ENCODE measurements at places on chromosomes 2 and 18. TPM values are rescaled to one million over a fixed set of nuclear protein-coding genes. Genes with fewer than 3 reads are reported as not detected.
A peak's percentile ranks its signal among the peaks of the same experiment; 100 is the strongest.

Gene CFC1
- total RNA-seq, result 0.22 TPM

Gene CDH20
- total RNA-seq, result not detected

Gene TMEM163
- total RNA-seq, result 0.66 TPM

Gene ANKRD36C
- total RNA-seq, result 8.2 TPM

Gene NTSR2
- not detected for total RNA-seq

- no peaks in the 10 kb centered on the region for H3K36me3 ChIP-seq
- H3K27ac ChIP-seq, result no peak overlapping the region
- H3K27me3 ChIP-seq, result no peaks in the 10 kb centered on the region
- no peaks in the 10 kb centered on the region for H3K4me1 ChIP-seq
These were observed 39.8 kb downstream of the TSHZ1 start for GRCh38 chr18:75250471-75250821.

DNA sequence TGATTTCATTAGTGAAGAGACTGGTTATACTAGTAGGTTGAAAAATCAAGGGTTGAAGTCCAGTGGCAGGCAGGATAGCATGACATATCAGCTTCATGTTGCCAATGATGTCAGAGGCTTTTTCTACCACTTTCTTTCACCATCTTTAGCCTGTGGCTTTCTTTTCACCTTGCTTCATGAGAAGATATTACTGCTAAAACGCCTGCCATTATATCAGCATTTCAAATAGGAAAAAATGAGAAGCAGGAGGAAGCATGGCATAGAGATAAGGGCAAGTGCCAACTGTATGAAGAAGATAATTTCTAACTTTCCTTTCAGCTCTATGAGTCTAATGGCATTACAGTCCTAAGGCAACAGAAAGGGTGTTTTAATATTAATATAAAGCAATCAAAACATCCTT is 270.2 kb upstream of the SYT4 start:
- H3K4me1 ChIP-seq, result no peaks in the 10 kb centered on the region
- H3K27me3 ChIP-seq, result no peaks in the 10 kb centered on the region
- no peak overlapping the region for H3K4me3 ChIP-seq
- no peak overlapping the region for H3K27ac ChIP-seq
- peaks cover 13% of the 10 kb centered on the region for H3K36me3 ChIP-seq

GRCh38 chr2:137964066-137964858 is at the start of gene HNMT:
Gene HNMT, plus strand, starts transcription at chr2:137964473. Its CDS starts 19 bp downstream, at chr2:137964492.
- H3K4me3 ChIP-seq, result peak within 1 kb of the TSS; percentile 75
- peak within 1 kb of the TSS; percentile 43 for H3K27ac ChIP-seq
- H3K27me3 ChIP-seq, result no peaks in the 10 kb centered on the region
- peaks cover 7% of the 10 kb centered on the region for H3K4me1 ChIP-seq
- no peaks in the 10 kb centered on the region for H3K36me3 ChIP-seq
- DNase-seq, result peak; percentile 52

DNA sequence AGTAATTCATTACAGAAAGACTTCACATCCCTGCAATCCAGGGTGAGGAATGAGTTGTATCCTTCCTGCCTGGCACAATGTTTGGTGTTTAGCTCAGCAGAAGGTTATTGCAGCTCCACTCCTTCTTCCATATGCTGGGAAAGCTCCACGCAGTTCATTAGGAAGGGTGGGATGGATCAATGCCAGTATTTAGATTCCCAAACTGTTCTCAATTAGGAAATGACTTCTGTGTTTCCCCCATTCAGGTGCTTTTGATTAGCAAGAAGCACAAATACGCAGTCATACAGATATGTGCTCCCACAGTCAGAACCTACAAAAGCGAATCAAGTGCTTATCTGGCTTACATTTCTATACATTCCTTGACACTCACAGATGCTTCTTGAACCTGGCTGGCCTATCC is 340.6 kb downstream of the NYAP2 start:
- H3K27ac ChIP-seq, result no peak overlapping the region
- no peaks in the 10 kb centered on the region for H3K27me3 ChIP-seq
- no peaks in the 10 kb centered on the region for H3K4me1 ChIP-seq
- no peak overlapping the region for H3K4me3 ChIP-seq
- no peak for DNase-seq

DNA sequence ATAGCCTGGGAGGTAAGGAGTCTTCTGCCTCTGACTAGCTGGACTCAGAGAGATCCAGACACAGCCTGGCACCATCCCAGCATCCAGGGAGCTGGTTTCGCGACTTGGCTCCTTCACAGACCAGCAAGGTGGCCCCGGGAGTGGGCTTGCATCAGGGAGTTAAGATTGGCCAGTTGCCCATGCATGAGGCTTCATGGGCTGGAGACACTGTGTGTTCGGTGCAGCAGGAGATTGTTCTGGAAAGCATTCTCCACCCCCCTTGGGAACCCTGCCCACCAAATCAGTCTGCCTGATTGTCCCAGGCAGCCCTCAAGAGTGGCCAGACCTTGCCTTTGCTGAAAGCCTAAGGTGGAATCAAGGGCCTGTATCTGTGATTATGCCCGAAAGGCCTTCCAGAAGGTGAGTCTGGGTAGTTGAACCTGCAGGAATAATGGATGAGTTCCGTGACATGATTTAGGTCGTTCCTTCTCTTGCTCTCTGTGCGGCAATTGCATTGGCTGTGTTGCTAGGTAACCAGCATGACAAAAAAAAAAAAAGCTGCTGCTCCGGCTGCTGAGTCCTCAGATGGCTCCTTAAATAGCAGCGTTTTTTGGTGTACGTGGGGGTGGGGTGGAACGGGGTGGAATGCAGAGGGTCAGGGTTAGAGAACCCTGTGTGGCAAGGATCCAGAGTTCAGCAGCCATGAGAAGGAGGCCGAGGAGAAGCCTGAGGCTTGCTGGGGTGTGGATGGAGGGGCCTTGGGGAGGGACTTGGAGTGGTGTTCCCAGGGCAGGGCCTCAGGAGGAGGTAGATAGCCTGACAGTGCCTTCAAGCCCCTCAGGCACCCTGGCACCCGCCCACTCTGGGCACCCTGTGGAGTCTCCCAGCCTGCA is 93.0 kb upstream of the MCFD2 start:
- H3K4me3 ChIP-seq, result peak overlapping the region; percentile 22

- no peaks in the 10 kb centered on the region for H3K27me3 ChIP-seq
- H3K36me3 ChIP-seq, result no peaks in the 10 kb centered on the region
- no peaks in the 10 kb centered on the region for H3K4me1 ChIP-seq
- no peak overlapping the region for H3K4me3 ChIP-seq
- no peak for DNase-seq
These were observed 89.0 kb downstream of the LPIN1 start for GRCh38 chr2:11835403-11835802.

- H3K4me1 ChIP-seq, result no peaks in the 10 kb centered on the region
- H3K27me3 ChIP-seq, result no peaks in the 10 kb centered on the region
- no peak overlapping the region for H3K4me3 ChIP-seq
These were observed 201.2 kb downstream of the SUCLG1 start for GRCh38 chr2:84257831-84258230.

DNA sequence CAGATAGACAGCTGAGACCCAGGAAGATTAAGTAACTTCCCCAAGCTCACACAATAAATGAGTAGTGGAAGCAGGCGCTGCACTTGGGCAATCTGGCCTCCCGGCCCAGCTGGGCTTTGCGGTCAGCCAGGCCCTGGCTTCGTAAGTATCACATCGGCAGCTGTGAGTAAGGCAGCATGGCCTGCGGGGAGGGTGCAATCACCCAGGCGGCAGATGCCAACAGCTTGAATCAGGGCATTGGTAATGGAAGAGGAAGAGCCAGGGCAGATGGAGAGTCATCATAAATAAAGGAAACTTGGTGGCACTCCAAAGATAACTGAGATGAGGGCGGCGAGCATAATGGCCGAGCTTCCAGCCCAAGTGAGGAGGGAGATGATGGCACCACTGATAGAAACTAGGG is 217.9 kb upstream of the PID1 start:
- no peak for DNase-seq
- H3K27me3 ChIP-seq, result no peaks in the 10 kb centered on the region
- no peak overlapping the region for H3K4me3 ChIP-seq
- peaks cover 5% of the 10 kb centered on the region for H3K4me1 ChIP-seq

GRCh38 chr2:225814554-225814953 is 415.0 kb downstream of the NYAP2 start:
- H3K36me3 ChIP-seq, result no peaks in the 10 kb centered on the region
- H3K4me3 ChIP-seq, result no peak overlapping the region
- no peaks in the 10 kb centered on the region for H3K27me3 ChIP-seq
- DNase-seq, result no peak
- no peaks in the 10 kb centered on the region for H3K4me1 ChIP-seq
- H3K27ac ChIP-seq, result no peak overlapping the region
